Stimulated activated CD4-positive, alpha-beta T cell treated with anti-CD3 and anti-CD28 coated beads, Interleukin-4, amount 100 ng/mL, for 24 hours (primary cell): ENCODE measurements at places on chromosomes 1 and 21.

GRCh38 chr1:30600706-30601105 lies 122.7 kb downstream of the MATN1 start:
- DNase-seq: no peak

GRCh38 chr1:207962716-207963426 lies 51.9 kb upstream of the CD34 start:
- DNase-seq: peak; percentile 12

GRCh38 chr1:197904126-197904787 lies 1.8 kb downstream of the C1orf53 start:
- no peak for DNase-seq

DNA sequence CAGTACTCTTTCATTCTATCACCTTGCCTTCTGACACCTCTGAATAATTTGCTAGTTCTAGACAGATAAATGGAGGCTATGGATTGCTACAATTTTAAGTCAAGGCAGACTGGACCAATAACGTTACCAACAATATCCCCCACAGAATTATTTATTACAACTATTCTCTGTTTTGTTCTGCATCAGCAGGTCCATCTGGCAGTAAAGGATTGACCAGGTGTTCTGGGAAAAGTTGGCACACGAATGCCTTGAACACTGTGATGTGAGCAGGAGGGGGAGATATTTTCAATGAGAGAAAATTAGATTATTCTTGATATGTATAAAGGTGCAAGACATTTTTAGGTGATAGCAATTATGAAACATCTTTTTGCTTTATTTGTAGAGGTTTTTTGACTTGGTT lies 718.8 kb upstream of the TMPRSS15 start:
- DNase-seq: no peak

DNA sequence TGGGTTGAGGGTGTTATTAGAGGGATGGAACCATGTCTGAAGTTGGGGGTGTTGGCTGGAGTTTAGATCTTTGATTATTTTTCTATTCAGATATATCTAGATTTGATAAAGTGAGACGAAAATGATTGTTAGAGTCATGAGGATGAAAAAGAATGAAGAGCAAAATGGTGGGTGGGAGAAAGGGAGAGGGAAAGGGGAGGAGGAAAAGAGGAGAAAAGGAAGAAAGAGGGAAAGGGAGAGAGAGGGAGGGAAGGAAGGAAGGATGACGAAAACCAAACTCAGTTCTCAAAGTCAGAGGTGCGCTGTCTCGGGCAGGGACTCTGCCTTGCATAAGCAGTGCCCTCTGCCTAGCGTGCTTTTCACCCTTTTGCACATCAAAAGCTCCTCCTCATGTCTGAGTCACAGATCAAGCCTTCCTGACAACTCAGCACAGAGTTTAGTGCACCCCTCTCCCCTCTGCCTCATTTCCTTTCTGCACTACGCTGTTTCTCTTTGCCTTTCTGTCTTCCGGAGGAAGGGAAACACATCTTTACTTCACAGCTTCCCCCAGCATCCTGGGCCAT lies 225.8 kb upstream of the PROX1 start:
- peak; percentile 60 for DNase-seq
